ENCODE measurements at places on chromosomes 3 and 15.

DNA sequence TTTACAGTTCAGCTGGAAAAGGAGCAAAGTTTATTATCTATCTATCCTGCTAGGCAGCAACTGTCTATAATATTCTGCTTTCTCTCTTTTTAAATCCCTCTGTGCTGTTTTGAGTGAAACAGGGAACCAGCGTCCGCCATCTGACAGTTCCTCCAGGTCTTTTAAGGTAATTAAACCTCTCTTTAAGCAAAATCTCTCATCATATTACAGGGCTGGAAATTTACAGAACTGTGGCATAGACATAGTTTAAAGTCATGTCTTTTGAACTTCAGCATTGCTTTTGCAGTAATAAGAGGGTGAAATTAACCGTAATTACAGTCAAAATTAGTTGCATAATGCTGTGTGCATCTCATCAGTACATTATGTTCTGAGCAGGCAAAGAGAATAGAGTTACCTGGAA, 263.4 kb upstream of the KCNMB2 start:
- DNase-seq, result no peak

GRCh38 chr3:179020112-179020511, 51.5 kb downstream of the ZMAT3 start:
- no peak for DNase-seq

DNA sequence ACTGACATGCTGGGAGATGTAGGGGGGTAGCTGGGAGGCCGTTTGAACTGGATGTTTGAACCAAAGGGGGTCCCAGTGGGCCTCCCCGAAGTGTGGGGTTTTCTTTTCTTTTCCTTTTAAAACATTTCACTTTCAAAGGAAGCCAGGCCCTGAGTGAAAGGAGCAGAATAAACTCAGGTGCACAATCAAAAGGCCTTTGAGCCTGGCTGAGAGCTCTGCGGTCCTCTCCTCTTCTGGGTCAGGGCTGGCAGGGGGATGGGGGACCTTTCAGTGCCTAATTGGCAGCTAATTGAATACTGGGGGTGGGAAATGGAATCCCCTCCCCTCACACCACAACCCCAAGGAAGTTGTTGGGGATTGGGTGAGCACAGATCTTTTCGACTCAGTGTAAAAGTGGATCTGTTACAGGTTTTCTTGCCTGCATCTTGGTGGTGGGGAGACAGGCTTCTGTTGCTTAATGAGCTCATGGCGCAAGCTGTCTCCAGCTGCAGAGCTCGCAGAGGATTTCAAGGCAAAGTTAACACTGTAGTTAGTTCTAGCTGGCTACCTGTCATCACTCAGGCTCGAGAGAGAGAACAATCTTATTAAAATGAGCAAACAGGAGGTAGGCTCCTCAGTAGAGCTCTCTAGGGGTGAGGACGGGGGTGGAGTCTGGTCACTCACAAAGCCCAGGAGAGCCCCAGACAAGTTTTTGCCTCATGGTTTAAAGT, 132.6 kb downstream of the RAB11A start:
- no peak for DNase-seq

DNA sequence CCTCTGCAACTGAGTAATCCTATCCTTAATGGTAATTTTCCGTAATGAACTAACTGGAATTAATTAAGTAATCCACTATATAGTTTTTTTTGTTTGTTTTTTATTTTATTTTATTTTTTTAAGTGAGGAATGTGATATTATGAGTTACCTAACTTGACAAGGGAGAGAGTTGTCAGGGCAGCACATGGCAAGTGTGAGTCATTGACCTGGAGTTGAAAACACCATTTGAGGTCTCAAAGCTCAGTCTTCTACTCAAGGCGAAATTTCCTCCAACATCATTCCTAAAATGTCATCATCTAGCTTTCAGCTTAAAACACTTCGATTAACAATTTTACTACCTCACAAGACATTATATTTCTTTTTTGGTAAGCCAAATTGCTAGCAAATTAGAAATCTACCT, 87.8 kb downstream of the NECTIN3 start:
- no peak for DNase-seq

DNA sequence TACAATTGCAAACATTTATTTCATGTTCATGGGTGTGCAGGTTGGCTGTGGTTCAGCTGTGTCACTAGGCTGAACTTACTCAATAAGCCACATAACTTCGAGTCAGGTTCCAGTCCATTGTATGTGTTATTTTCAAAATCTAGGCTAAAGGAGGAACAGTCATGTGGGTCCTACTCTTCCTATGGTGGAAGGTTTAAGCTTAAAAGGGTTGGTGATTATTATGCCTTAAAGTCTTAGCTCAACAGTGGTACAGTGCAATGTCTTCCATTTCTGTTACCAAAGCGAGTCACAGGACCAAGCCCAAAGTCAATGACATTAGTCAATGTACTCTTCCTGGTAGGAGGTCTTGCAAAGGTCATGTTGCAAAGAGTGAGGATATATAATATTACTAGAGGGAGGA, 78.2 kb downstream of the ATG7 start:
- DNase-seq, result no peak

GRCh38 chr3:39705351-39705900, 104.0 kb upstream of the MYRIP start:
- DNase-seq, result no peak

DNA sequence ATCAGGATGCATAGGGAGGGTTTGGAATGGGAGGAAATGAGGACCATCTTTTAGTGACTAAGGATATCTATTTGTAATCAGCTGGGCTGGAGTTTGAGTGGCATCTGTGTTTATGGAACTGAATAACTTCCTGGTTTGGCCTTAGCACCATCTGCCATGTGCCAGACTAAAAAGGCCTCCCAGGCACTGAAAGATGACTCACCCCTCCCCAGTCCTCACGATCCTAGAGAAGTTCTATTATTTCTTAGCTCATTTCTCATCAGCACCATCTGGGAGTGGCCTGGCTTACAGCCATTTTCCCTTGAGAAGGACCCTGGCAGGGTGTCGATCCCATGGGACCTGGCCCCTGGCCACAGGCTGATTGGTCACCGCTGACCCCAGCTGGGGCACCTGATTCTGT, 23.9 kb upstream of the CTXND1 start:
- no peak for DNase-seq

DNA sequence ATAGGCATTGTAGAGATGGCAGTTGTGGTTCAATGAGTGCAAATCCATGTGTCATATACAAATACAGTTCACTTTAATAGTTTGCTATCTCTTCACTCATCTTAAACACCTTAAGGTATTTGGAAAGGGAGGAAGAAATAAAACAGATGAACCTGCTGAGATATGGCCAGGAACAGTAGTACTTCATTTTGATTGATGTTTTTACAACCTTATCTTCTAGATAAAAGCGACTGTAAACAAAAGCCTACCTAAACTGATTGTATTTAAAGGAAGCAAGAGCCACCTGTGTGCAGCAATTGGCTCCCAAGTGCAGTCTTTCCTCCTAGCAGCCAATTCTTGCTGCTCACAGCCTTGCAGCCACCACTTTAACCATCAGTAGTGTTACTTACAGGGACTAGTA, 217.7 kb downstream of the CDIN1 start:
- no peak for DNase-seq

GRCh38 chr3:127419182-127419581, 131.3 kb upstream of the PRR20G start:
- DNase-seq, result no peak

DNA sequence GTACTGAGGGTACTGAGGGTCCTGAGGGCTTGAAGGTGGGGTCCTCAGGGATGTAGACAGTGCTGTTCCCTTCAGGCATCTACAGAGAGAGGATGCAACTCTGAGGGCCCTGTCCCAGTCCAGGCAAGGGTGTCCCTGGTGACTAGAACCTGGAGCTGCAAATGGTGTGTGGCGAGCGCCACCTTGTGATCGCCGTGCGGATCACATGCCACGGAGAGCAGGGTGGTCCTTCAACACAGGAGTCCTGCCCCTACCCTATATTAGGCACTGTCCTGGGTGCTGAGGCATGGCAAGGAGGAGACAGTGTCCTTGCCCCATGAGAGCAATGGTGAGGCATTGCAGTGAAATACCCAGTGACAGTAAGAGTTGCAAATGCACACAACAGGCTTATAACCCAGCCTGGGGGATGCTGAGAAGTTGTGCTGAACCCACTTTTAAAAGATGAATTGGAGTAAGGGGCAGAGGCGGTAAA, 23.6 kb downstream of the RHCG start:
- peak; percentile 81 for DNase-seq

- no peak for DNase-seq
Measured at GRCh38 chr3:49410066-49410845, 1.5 kb downstream of the RHOA start.

DNA sequence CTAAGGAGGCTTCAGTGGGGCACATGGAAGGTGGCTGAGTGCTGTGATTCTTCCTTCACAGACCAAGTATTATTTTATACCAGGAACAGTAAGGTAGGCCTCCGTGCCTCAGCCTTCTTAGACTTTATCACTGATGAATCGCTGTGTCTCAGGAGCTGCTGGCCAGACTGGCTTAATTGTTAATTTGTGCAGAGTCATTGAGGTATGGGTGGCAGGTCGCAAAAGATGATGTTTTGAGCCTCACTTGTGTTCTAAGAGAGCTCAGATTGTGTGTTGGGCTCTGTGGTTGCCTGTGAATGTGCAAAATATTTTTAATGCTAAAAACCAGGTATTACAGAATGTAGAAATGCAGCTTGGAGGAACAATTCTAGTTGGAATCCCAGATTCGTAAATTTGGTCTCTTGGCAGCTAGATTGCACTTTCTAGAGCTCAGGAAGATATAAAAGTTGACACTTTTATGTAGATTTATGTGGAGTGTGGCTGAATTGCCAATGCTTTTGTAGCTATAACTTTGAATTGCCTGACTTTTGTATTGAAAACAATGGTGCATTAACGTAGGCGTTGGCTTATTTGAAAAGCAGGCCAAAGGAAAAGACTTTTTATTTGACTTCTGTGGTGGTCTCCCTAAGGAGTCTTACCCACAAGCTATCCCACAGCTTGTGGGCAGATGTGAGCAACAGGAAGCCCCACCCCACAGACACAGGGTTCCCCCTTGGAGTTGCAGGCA, 53.4 kb downstream of the LARS2 start:
- no peak for DNase-seq

DNA sequence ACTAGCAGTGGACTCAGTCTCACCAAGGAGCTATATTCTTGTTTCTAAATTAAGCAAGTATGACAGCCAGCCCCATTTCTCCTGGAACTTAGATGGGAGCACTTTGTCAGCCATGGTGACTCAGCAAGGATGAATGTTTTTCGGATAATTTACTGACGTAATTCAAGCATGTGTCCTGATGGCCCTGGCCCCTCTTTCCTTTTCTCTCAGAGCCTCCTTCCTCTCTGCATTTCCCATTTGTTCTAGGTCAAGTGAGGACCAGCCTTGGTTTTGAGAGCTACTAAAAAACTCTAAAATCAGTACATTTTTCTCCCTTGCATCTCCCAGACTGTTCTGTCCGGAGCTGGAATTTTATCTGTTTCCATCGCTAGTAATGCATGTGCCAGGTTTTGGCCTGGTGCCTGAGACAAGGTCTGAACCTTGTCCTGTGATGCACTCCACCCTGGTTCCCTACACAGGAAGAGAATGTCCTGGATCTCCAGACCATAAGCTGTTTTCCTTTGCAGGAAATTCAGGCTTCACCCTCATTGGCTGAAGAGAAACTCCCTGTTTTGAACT, 256.6 kb upstream of the ROPN1 start:
- DNase-seq, result no peak

GRCh38 chr3:32313723-32314473, 75.4 kb downstream of the CMTM8 start:
- DNase-seq, result no peak

DNA sequence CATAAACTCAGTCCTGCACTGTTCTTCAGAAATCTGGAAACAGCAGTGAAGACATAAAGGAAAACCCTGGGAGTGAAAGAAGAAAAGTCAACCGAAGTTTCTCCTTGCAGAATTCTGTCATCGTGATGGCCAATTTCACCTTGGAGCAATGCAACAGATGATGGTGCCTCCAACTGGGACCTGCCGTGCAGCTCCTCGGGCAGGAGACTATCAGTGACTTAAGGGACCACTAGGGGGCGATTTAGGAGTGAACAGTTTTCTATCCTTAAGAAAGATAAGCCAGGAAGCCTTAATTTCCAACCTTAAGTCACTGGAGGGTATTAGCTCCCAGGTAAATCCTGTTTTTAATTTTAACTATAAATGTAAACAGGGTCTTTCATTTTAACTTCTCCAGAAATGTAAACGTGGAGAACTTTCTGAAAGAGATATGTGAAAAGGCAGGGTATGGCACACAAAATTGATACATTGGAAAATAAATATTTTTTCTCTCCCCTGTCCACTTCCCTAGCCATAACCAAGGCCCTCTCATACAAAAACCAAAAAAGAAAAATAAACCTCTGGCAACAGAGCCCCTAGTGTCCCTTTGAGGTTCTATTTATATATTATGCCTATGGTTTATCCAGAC, 116.3 kb downstream of the PDZRN3 start:
- DNase-seq, result peak; percentile 92

GRCh38 chr15:87871731-87872320, 384.7 kb downstream of the NTRK3 start:
- DNase-seq, result no peak

DNA sequence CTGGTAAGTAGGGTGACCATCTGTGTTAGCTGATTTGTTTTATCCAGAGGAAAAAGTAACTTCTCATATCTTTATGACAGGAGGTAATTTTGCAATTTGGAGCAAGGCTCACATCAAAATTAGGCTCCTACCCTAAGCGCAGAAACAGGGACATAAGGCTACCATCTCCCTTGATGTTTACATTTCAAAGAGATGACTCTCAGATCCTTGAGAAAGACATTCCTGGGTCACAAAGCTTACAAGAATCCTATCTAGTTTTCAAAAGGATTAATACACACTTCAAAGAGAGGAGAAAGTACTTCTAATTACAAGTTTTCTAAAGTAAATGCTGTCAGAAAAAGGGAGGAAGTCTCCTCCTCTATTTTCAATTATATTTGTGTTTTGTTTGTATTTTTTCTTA, 7.0 kb downstream of the ZPLD1 start:
- DNase-seq, result peak; percentile 28

DNA sequence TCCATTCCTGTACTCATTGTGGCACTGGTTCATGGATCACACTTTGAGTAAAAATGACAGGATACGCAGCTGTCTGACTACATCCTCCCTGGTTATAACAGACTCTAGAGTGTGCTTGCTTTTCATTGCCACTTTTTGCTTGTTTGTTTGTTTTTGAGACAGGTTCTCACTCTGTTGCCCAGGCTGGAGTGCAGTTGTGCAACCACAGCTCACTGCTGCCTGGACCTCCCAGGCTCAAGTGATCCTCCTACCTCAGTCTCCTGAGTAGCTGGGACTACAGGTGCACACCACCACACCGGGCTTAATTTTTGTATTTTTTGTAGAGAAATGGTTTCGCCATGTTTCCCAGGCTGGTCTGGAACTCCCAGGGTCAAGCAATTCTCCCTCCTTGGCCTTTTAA, 89.3 kb upstream of the ROBO2 start:
- no peak for DNase-seq

GRCh38 chr15:63473007-63473748, 31.2 kb upstream of the USP3 start:
- DNase-seq, result no peak

DNA sequence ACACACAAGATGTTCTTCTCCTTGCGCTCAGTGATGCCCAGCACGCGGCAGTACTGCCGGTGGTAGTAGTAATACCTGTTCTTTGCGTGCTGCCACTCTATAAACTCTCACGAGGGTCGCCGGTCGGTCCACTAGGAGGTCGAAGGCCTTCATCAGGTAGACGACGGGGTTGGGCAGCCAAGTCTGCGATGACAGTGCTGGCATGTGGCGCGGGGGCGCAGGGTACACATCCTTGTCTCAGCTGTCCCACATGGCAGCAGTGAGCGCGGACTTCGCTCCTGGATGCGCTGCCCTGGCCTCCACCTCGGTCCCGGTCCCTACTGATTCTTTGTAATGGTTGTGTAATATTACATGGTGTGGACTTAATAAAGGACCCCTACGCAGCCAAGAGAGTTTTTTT, 50.1 kb upstream of the CGNL1 start:
- DNase-seq, result no peak

All from GM23338 (cell line).